Activated T-cell treated with anti-CD3 and anti-CD28 coated beads, Interleukin-2, amount 50 U/mL, for 48 hours (primary cell): ENCODE measurements at places on chromosomes 1 and 21.

DNA sequence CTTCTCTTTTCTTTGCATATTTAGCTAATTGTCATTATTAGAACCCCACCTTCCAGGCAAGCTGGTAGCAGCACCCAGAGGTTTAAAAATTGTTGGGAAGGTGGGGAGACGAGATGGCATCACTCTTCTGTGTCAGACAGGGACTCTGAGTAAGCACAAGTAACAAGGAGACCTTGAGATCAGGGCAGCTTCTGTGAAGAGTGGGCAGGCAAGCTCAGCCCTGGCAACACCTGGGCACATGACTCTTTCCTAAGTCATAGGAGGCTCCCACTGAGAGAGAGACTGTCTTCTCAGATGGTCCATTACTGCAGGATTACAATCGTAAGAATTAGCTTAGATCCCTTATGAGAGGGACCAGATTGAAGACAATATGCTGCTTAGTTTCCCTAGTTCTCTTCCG lies 183.5 kb downstream of the BRINP2 start:
- no peak for DNase-seq

DNA sequence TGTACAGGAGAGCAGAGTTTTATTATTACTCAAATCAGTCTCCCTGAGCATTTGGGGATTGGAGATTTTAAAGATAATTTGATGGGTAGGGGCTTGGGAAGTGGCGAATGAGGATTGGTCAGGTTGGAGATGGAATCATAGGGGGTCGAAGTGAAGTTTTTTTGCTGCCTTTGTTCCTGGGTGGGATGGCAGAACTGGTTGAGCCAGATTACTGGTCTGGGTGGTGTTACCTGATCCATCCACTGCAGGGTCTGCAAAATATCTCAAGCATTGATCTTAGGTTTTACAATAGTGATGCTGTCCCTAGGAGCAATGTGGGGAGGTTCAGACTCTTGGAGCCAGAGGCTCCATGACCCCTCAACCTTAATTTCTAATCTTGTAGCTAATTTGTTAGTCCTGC lies 108.8 kb downstream of the BACH1 start:
- DNase-seq: no peak

GRCh38 chr1:66326867-66327266 lies 207.1 kb upstream of the SGIP1 start:
- no peak for DNase-seq

DNA sequence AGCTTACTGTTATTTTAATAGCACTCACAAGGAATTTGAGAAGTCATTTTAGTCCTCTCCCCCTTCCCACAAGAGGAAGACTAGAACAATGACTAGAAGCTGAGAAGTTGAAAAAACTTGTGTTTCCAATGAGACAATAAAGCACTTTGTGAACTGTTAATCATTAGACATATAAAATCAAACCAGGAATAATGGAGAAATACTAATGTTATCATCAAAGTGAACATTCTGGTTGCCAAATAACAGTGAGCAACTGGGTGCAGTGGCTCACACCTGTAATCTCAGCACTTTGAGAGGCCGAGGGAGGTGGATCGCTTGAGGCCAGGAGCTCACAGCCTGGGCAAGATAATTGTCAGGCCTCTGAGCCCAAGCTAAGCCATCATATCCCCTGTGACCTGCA lies 54.0 kb upstream of the RASAL2 start:
- DNase-seq: no peak

GRCh38 chr1:228376651-228377631 lies 29.7 kb downstream of the TRIM11 start:
- no peak for DNase-seq
